Cardiac muscle cell (in vitro differentiated cells and primary cell): ENCODE measurements at places on chromosomes 3 and 15. TPM values are rescaled to one million over a fixed set of nuclear protein-coding genes. Genes with fewer than 3 reads are reported as not detected.

LTK gene
- total RNA-seq = 2.6 and 3.7 TPM in 2 replicates

SLC25A20 gene
- 20.9 and 25.1 TPM in 2 replicates for total RNA-seq

ZCWPW2 gene
- total RNA-seq = 0.09 and 0.70 TPM in 2 replicates

CAND2 gene
- total RNA-seq = 50.6 and 80.3 TPM in 2 replicates

RNF168 gene
- 14.7 and 19.0 TPM in 2 replicates for total RNA-seq

GOLGA8J gene
- total RNA-seq = not detected in 2 replicates

STOML1 gene
- 8.2 and 8.8 TPM in 2 replicates for total RNA-seq

SQOR gene
- 0.95 and 1.3 TPM in 2 replicates for total RNA-seq

REC114 gene
- total RNA-seq = 2.3 and 2.8 TPM in 2 replicates

THAP10 gene
- 4.6 and 5.9 TPM in 2 replicates for total RNA-seq

TFG gene
- total RNA-seq = 136 and 187 TPM in 2 replicates

PSMD6 gene
- total RNA-seq = 107 and 110 TPM in 2 replicates

AMOTL2 gene
- total RNA-seq = 64.2 and 103 TPM in 2 replicates

TRIM42 gene
- total RNA-seq = not detected in 2 replicates

EOGT gene
- total RNA-seq = 10.1 and 16.9 TPM in 2 replicates

PLA2G4E gene
- total RNA-seq = 0.06 TPM in 1 of 2 replicates, not detected in the other

STARD9 gene
- total RNA-seq = 2.3 and 5.5 TPM in 2 replicates

SLC2A2 gene
- not detected in 2 replicates for total RNA-seq
